ENCODE measurements at places on chromosomes 6 and 20.

GRCh38 chr6:2296781-2297180 is 51.4 kb upstream of the GMDS start:
- H3K36me3 ChIP-seq: peaks cover 31% of the 10 kb centered on the region
- no peak overlapping the region for H3K4me3 ChIP-seq
- no peaks in the 10 kb centered on the region for H3K27me3 ChIP-seq
- no peaks in the 10 kb centered on the region for H3K4me1 ChIP-seq
- DNase-seq: no peak
- H3K27ac ChIP-seq: no peak overlapping the region

DNA sequence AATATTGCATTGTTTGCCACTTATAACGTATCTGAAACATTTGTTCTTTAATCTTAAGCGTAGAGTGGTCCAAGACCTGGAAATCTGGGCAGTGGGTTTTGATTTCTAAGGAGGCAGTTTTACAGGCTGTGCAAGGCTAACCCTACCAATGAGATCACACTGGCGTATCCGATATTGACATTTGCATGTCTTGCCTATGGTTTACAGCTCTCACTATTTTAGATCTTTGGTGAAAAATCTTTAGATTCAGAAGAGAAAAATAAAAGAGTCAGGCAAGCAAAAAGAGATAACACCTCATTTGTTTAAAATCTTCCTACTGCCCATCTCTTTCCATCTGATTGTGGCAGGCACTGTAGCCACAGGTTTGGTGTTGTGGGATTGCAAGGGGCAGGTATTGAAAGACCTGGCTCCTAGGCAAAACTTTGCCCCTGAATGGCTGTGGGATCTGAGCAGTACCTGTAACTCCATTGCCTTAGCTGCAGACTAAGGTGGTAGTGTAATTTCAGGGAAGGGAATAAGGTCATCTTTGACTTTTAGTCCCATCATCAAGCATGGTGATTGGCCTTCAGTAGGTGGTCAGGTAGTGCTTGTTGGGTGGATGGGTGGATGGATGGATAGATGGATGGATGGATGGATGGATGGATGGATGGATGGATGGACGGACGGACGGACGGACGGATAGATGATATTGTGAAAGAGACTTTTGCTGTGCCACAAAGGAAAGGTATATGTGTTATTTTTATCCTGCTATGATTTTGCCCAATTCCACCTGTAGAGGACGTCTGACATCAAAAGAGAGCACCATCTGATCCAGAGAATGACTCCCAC is 1.9 kb downstream of the TNFAIP3 start:
- H3K4me1 ChIP-seq: peaks cover 19% of the 10 kb centered on the region
- H3K27ac ChIP-seq: peak overlapping the region; percentile 99
- peaks cover 71% of the 10 kb centered on the region for H3K36me3 ChIP-seq
- no peaks in the 10 kb centered on the region for H3K27me3 ChIP-seq
- H3K4me3 ChIP-seq: peak overlapping the region; percentile 89
- DNase-seq: no peak

DNA sequence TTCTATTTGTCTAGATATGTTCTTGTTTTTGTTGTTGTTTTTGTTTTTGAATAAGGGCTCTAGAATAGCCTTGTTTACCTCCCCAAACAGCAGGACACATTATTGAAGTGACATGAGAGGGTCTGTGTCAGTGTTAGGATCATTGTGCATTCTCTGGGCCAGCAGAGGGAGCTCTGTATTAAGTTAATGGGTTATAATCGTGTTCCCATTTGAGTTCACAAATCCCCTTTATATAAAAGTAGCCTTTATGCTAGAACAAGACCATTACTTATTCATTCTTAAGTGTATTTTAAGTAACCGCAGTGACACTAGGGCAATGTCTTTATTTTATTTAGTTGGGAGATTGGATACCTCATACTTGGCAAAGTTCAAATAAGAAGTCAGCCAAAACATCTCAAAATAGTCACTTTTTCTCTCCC is 44.8 kb downstream of the STK4 start:
- H3K4me1 ChIP-seq: peaks cover 47% of the 10 kb centered on the region
- peak; percentile 75 for DNase-seq
- H3K4me3 ChIP-seq: no peak overlapping the region
- peaks cover 24% of the 10 kb centered on the region for H3K36me3 ChIP-seq

DNA sequence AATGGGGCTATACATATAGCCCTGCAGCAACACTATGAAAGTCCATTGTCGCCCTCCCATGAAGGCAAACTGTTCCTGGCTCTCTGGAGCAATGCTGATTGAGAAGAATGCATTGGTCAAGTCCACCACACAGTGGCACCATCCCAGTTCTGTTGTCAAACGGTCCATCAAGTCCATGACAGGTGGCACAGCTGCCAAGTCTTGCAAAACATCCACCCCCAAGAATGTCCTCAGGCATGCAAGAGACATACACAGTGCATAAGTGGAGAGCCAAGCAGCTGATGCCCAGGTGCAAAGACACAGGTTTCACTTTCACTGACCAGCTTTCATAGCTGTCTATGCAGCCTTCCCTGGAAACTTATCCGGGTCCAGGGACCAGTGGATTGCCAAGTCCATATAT is 17.5 kb downstream of the ZNF391 start:
- peaks cover 23% of the 10 kb centered on the region for H3K36me3 ChIP-seq
- no peaks in the 10 kb centered on the region for H3K4me1 ChIP-seq
- no peak overlapping the region for H3K4me3 ChIP-seq
- no peak overlapping the region for H3K27ac ChIP-seq
- H3K27me3 ChIP-seq: no peaks in the 10 kb centered on the region

DNA sequence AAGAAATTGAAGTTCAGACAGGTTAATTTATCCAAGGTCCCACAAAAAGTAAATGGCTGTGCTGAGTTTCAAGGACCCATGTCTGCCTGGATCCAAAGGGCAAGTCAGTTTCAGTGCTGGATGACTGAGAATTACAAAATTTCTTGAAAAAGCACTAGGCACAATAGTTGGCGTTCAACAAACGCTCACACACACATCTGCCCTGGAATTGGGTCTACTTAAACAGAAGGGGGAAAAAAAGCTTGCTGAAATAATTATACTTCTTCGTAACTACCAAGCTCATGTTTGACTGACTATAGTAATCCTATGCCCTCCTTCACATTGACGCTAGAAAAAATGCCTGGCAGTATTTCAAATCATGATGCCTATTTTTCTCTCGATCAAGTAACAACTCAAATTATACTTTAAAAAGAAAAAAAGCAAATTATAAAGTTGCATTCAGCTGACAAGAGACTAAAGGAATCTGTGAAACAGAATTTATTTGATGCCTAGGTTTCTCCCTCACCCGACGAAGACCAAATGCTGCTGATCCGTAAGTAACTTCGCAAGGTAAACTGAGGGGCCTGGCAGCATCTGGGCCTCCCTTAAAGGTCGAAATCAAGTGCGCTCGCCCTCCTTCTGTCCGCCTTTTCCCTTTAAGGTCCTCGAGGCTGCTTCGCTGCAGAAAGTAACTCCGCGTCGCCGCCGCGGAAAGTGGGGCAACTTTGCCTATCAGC is 650 bp upstream of the CD2AP start:
- H3K4me3 ChIP-seq: peak overlapping the region; percentile 100
- H3K27ac ChIP-seq: peak overlapping the region; percentile 75
- no peaks in the 10 kb centered on the region for H3K27me3 ChIP-seq
- H3K36me3 ChIP-seq: peaks cover 3% of the 10 kb centered on the region
- H3K4me1 ChIP-seq: peaks cover 22% of the 10 kb centered on the region

DNA sequence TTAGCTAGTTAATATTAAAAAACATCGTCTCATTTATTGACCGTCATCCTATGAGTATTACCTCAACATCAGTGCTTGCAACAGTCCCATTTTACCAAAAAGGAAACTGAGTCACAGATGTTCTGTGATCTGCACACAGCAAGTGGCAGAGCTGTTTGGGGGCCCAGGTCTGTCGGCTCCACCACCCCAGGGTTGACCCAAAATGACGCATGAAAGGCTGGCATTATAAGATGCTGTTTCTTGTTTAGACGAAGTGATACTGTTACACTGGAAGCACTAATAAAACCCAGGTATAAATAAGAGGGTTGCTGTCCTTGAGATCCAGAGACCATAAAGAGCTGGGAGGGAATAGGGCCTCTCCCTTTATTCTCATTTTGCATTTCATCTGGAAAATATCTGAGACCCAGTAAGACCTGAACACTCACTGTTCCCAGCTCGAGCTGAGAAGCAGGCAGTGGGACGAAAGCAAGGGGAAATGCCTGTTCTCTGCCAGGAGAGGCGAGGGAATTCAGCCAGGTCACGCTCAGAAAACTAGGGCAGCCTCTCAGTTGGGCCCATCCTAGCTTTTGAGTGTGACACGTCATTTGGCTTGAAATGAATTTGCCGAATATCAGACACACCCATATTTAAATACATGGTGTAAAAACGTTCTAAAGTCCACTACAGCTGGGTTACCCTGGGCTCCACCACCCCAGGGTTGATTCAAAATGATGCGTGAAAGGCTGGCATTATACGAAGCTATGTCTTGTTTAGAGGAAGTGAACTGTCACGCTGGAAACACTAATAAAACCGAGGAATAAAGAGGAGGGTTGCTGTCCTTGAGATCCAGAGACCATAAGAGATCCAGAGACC is 1.4 kb upstream of the MICAL1 start:
- H3K27me3 ChIP-seq: no peaks in the 10 kb centered on the region
- peaks cover 58% of the 10 kb centered on the region for H3K4me1 ChIP-seq
- peak overlapping the region; percentile 15 for H3K4me3 ChIP-seq
- no peak overlapping the region for H3K27ac ChIP-seq
- no peak for DNase-seq
- peaks cover 16% of the 10 kb centered on the region for H3K36me3 ChIP-seq
